ENCODE measurements at places on chromosomes 2 and 18. TPM values are rescaled to one million over a fixed set of nuclear protein-coding genes. Genes with fewer than 3 reads are reported as not detected.

Gene HRH4
- not detected for total RNA-seq

DNA sequence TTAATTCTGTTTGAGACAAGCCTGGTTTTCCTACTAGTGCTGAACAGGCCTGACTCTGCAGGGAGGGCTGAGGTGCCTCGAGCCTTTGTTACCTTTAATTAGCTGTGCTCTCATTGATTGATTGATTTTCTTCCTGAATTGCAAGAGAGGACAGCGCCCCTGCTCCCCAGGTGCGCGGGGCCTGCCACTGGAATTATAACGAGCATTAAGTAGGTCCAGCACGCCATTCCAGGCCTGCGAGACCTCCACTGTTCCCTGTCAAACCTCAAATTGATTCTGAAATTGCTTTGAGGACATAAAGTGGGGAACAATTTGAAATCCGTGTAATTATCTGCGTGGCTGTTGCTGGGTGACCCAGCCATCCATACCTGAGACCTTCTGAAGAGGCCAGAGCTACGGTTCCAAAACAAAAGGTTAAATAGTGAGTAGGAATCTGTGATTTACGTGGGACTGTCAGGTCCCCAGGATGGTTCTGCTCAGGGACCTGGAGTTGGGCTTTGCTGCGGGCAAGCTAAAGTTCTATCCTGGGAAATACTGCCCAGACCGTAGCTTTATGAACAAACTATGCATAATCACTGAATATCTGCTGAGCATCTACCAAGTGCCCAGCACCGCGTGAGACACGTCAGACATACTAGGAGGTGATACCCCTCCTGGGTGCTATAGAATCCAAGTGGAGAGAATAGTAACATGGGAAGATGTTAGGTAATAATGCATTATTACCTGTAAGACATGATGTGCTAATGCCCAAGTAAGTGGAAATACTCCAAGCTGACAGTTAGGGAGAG is 104.1 kb downstream of the ZBTB7C start:
- peaks cover 42% of the 10 kb centered on the region for H3K4me1 ChIP-seq
- no peak overlapping the region for H3K27ac ChIP-seq
- DNase-seq, result no peak
- H3K4me3 ChIP-seq, result no peak overlapping the region
- no peaks in the 10 kb centered on the region for H3K27me3 ChIP-seq

GRCh38 chr2:236855176-236855865 is 230.4 kb upstream of the COPS8 start:
- DNase-seq, result no peak
- no peaks in the 10 kb centered on the region for H3K36me3 ChIP-seq
- no peaks in the 10 kb centered on the region for H3K27me3 ChIP-seq

DNA sequence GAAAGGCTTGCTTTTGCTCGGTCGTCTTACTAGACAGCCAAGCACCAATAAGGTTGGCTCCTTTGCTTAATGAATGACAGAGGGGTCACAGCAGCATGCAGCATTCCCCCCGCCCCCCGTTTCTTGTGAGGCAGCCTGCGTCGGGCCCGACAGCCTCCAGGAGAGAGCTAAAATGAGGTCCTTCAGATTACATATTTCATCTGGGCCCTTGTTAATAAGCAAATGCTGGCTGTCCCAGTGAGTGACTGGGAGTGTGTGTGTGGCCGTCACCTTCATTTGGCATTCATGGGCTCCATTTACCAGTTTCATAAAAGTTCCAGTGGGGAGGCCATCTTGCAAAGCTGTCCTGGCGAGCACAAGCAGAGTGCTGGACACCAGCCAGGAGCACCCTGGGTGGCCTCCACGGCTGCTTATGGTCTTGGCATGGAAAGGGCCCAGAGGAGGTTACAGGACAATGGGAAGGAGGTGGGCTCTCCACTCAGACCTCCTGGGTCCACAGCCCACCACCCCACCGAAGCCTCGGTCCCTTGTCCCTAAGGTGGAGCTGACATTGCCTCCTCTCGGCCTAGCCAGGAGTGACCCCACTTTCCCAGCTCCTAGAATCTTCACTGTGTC is 37.2 kb downstream of the ODC1 start:
- no peaks in the 10 kb centered on the region for H3K27me3 ChIP-seq
- no peak overlapping the region for H3K27ac ChIP-seq
- no peaks in the 10 kb centered on the region for H3K36me3 ChIP-seq
- peaks cover 52% of the 10 kb centered on the region for H3K4me1 ChIP-seq
- no peak overlapping the region for H3K4me3 ChIP-seq

GRCh38 chr18:13465124-13465446 is 246.5 kb downstream of the LDLRAD4 start:
- no peak overlapping the region for H3K27ac ChIP-seq
- H3K4me1 ChIP-seq, result peaks cover 5% of the 10 kb centered on the region
- H3K36me3 ChIP-seq, result no peaks in the 10 kb centered on the region

- no peak overlapping the region for H3K4me3 ChIP-seq
- no peaks in the 10 kb centered on the region for H3K36me3 ChIP-seq
These were observed 238.2 kb downstream of the SATB2 start for GRCh38 chr2:199219551-199219950.

Gene CPO
- 2.1 TPM for total RNA-seq

- no peaks in the 10 kb centered on the region for H3K36me3 ChIP-seq
- H3K27me3 ChIP-seq, result no peaks in the 10 kb centered on the region
- H3K27ac ChIP-seq, result no peak overlapping the region
- no peak for DNase-seq
- H3K4me1 ChIP-seq, result peaks cover 23% of the 10 kb centered on the region
These were observed 16.5 kb downstream of the HS6ST1 start for GRCh38 chr2:128302011-128302743.

- H3K36me3 ChIP-seq, result peaks cover 33% of the 10 kb centered on the region
- DNase-seq, result no peak
- no peak overlapping the region for H3K4me3 ChIP-seq
- no peaks in the 10 kb centered on the region for H3K4me1 ChIP-seq
These were observed 58.4 kb downstream of the ITGB1BP1 start for GRCh38 chr2:9364791-9365497.

DNA sequence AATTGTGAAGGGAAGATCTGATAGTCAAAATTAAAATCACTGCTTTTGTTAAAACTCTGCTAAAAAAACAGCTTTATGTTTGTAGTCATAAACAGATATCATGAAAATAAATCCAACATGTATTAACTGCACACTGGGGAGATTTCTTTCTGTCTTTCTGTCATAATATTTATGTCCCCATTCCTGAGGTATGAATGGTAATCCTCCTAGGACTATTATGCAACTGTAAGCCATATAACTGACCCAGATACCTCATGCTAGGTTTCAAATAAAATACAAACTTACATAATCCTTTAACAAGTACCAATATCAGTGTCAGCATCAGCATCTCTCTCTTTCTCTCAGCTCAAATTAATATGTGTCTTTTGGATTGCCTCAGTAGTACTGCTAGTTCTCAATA is 18.2 kb downstream of the IFIH1 start:
- no peak overlapping the region for H3K4me3 ChIP-seq
- no peaks in the 10 kb centered on the region for H3K27me3 ChIP-seq
- no peak for DNase-seq
- no peaks in the 10 kb centered on the region for H3K4me1 ChIP-seq
- H3K27ac ChIP-seq, result no peak overlapping the region
